ENCODE measurements at places on chromosomes 4 and X.

- DNase-seq = no peak
These were observed 100.9 kb downstream of the CXXC4 start for GRCh38 chr4:104393655-104394324.

DNA sequence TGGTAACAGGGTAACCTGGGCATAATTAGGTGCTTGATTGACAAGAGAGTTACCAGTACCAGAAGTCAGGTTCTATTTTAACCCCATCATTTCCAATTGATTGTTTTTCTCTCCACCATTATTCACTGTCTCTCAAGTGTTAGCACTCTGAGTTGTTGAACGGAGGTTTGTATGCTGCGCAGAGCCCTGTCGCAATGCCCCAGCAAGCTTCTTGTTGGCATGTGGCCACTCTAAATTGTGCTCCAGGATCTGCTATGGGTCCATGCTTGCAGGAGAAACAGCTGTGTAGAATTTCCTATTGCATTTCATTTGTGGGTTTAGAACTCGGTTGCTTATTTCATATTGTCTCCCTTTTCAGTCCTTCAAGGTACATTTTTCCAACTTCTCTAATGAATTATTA is 98.2 kb downstream of the KLHL8 start:
- no peak for DNase-seq

GRCh38 chr4:104163820-104164219 is 330.9 kb downstream of the CXXC4 start:
- no peak for DNase-seq

DNA sequence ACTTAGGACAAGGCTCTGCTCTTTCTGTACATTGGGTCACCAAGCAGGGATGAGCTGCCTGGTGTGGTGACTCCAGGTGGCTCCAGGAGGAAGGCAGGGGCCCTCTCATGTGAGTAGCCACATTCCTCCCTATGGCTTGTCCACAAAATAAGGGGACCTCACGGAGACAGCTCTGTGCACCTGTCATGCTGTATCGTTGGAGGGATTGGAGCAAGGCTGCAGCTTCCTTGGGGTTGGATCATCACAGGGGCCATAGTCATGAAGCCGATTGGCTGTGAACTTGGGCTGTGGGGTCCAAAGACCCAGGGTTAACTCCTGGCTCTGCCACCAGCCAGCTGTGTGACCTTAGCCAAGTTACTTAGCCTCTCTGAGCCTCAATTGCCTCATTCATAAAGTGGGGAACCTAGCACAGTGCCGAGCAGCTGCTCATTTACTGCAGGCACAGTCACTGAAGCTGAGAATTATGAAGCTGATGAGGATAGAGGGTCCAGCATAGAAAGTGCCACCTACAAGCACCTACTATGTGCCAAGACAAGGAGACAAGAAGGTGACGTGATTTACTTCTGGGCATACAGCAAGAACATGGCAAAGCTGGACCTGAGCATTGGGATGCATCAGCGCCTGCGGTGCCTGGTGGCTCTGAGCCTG is 11.8 kb upstream of the KIAA0232 start:
- no peak for DNase-seq

- no peak for DNase-seq
These were observed 164.0 kb downstream of the SH3KBP1 start for GRCh38 chrX:19723427-19723826.

DNA sequence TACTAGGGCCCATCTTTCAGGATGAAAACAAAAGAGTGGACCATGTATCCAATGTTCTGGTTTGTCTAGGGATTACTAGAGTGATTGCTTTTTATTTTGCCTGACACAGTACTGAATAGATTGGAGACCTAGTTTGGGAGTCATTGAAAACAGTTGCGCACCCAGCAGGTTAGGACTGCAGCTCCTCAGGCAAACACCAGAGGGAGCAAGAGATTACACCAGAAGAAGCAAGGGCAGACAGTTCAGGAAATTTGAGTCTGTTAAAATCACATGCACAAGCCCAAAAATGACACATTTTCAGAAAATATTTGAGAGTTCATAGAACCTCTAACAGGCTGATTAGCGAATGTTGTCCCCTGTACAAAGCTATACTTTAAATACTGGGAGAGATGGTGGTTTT is 55.6 kb downstream of the CYLC1 start:
- DNase-seq = no peak

DNA sequence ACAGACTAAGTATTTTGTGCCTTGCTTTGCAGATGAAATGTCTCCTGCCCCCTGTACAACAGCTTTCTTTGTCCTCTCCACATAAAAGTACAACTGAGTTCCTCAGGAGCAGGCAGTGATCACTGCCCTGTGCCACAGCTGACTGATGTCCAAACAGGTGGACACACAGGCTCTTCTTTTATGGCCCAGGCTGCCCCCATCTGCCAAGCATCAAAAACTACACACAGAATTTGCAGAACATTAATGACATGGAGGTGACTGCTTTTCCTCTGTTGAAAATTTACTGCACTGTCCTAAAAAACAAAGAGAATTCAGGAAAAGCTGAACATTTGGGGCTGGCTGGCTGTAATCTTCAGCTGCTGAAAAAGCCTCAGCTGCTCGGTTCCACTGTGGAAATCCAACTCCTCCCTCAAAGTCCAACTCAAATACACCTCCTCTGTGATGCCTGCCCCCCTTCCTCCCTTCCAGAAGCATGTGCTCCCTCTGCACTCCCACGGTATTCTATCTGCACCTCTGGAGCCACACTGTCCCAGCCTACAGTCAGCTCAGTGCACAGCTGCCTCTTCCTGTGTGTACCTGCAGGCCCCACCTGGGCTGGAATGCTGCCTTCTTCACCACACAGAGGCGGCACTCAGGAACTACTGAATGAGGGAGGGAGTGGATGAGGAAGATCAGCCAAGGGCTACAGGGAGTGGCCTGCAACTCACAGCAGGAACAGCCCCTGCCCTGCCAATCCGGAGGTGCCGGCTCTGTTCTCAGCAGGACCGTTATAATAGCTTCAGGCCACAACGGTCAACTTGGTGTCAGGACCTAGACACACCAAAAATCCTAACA is 10.3 kb downstream of the AFAP1 start:
- DNase-seq = no peak

DNA sequence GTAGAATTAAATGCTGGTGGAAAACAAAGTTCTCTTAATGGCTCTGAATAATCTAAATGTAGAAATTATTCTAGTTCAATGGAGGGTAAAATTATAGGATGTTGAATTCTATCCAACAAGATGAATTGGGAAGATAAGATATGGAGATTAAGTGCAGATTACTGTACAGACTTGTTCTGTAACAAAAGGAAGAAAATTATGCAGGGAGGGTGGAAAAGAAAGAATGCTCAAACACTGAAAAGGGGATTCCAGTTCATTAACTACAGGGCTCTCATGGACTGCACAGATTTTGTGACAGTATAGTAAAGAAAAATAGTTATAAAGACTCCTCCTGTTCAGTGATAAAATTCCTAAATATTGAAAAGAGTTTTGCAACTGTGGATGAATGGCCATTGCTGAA is 1794.0 kb upstream of the PCDH7 start:
- DNase-seq = no peak

GRCh38 chr4:7158991-7159390 is 33.3 kb upstream of the SORCS2 start:
- no peak for DNase-seq

DNA sequence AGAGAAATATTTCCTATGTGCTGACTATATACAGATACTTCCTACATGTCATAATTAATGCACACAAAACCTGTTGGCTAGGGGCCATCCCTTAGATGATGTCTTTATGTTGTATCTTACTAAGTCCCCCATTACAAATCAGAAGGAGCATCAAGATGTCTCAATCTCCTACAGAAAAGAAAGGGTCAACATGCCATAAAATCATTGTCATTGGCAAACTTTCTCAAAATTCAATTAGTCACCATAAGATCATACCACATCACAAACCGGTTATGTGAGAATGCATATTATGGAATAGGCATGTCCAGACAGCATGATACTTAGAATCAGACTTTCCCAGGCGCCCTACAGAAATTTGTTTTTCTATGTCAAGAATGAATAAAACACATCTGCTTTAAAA is 175.2 kb upstream of the TET2 start:
- DNase-seq = no peak

- no peak for DNase-seq
These were observed 13.2 kb downstream of the BCOR start for GRCh38 chrX:40084471-40085101.

- no peak for DNase-seq
These were observed 15.3 kb downstream of the CPZ start for GRCh38 chr4:8607603-8608481.

- DNase-seq = no peak
These were observed 44.6 kb downstream of the RASSF6 start for GRCh38 chr4:73575660-73576059.

DNA sequence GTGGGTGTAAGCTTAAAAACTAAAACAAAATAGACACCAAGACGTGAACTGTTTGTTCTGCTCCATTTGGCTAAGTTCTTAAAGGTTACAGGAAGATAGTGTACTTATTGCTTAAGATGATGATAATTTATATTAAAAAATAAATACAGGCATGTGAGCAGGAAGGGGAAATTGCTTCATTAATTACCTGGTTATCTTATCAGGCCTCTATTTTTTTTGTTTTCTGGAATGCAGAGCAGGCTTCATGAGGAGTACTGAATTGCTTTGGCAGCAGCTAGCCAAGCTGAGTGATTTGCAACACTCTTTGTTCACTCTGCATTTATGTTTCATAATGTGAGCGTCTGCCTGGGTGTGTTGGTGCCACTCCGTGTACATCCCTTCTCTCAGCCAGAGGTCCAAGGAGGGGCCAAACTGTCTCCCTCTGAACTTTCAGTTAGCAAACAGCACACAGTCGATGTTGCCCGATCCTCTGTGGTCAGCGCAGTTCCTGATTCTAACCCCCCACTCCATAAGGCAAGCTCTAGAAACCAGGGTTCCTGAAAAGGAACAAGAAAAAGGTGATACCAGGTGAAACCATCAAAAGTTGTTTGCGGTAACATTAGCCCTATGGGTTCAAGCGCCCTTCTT is 348.2 kb downstream of the SPRY1 start:
- no peak for DNase-seq

GRCh38 chr4:4772534-4772933 is 86.9 kb upstream of the MSX1 start:
- no peak for DNase-seq

DNA sequence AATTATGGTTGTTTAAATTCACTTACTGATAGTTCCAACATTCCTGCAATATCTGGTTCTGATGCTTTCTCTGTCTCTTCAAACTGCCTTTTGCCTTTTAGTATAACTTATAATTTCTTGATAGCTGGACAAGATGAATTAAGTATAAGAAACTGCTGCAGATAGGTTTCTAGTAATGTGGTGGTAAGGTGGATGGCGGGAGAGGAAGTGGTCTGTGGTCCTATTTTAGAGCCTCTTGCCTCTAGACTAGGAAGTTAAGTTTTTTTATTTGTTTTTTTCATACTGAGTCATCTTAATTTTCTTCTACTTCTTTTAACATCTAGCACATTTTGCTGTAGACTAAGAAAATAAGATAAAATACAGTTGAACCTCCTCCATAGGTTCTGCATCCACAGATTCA is 310.0 kb downstream of the SLITRK2 start:
- DNase-seq = no peak

- DNase-seq = no peak
These were observed at the start of gene NUDT10 for GRCh38 chrX:51332188-51332942. NUDT10 (plus strand) TSS chrX:51332822; CDS start chrX:51332966, 144 bp downstream.

- DNase-seq = no peak
These were observed 21.8 kb upstream of the JAKMIP1 start for GRCh38 chr4:6221851-6222760.

GRCh38 chrX:153307276-153308178 is 14.0 kb downstream of the PNMA6F start:
- DNase-seq = no peak

DNA sequence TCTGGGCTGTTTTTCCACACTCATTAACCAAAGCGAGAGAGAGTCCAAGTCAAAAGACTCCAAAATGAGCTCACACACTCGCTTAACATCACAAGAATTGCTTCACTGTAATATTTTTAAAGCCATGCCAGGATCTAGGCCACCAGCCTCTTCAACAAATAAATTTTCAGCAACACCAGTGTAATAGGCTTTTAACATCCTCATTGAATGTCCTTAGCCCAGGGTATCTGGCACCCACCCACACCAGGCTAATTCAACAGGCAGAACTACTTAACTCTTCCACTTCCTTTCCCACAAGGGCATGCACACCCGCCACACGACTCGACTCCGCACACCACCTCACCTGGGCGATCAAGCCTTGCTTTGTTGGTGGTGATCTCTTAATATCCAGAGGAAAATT is 34.2 kb downstream of the FAT1 start:
- no peak for DNase-seq

GRCh38 chrX:11398785-11399184 is 105.6 kb downstream of the AMELX start:
- no peak for DNase-seq

- DNase-seq = no peak
These were observed 716 bp downstream of the FHIP1A start for GRCh38 chr4:151409470-151410313.

DNA sequence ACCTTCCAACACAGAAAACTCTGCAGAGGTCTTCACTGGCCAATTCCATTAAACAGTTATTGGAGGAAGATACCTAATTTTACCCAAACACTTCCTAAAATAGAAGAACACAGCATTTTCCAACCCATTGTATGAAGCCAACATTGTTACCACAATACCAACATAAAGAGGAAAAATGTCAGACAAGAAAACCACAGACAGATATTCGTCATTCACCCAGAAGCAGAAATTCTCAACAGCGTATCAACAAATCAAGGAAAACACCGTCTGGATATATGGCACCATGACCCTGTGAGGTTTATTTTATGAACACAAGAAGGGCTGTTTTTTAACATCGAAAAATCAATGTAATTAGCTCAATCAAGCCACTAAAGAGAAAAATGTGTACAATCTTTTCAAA is 255.6 kb downstream of the ASMT start:
- no peak for DNase-seq

GRCh38 chrX:11535156-11535919 is 130.4 kb downstream of the ARHGAP6 start:
- DNase-seq = no peak

DNA sequence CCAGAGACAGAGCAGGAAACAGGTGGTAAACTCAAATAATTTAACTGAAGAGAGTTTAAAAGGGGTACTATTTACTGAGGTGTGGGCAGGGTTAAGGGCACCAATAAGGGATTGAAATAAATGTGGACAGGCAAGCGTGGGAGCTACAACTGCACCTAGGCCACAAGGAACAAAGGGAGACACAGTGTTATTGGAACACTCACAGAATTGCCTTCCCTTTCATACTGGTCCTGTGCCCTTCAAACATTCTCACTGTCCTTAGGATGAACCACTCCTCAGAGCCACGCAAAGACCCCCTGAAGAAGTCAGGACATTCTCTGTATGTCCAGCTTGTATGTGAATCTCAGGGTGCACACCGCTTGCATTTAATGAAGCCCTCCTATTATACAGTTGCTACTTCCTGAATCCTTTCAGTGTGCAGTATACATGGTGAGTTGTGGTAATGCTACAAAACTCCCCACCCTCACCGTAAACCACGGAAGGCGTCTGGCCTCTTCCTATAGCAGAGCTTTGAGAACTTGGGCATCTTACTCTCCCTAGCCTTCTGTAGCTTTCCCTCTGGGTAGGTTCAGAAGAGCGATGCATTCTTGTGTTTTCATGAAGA is 9.6 kb upstream of the MRPL1 start:
- peak; percentile 37 for DNase-seq

GRCh38 chr4:184641022-184641421 is 8.2 kb downstream of the CASP3 start:
- DNase-seq = no peak
